Glutamatergic neuron (in vitro differentiated cells): ENCODE measurements at places on chromosomes 4 and X. TPM values are rescaled to one million over a fixed set of nuclear protein-coding genes. Genes with fewer than 3 reads are reported as not detected.

Gene LINC00632
- 89.8 TPM for total RNA-seq

Gene DKK2
- total RNA-seq = not detected

Gene STBD1
- 15.9 TPM for total RNA-seq

Gene CDS1
- 1.3 TPM for total RNA-seq

Gene UBE2K
- total RNA-seq = 96.7 TPM

Gene NAA11
- total RNA-seq = not detected
